Activated CD4-positive, alpha-beta T cell treated with anti-CD3 and anti-CD28 coated beads, Interleukin-2, Interleukin-6, amounts not matched to agents 100 ng/mL and 50 ng/mL, durations not matched to agents 16 hours and 8 hours (primary cell): ENCODE measurements at places on chromosomes 2 and 18.

GRCh38 chr2:162746310-162746709 is 92.3 kb downstream of the KCNH7 start:
- DNase-seq, result no peak

DNA sequence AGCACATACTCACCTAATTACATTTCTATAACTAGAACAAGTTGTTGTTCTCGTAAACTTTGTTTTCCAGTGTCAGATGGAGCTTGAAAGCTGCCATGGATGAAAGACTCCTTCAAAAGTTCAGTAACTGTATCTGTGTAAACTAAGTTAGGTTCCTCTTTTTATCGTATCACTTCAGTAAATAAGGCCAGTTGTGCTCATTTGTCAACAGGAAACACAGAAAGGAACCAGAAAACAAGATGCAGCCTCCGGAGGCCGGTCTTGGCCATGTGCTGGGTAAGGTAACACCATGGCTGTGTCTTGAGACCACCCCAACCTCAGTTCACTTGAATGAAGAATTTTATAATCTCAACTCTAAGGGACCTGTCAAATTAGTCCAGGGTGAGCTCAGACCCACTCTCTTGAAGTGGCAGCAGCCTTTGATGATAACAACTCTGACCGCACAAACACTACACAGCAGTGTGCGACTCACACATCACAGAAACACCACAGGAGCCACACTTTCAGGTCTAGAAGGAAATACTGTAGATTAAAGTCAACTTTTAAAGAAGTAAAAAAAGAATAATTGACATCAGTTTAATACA is 213.8 kb downstream of the AFF3 start:
- no peak for DNase-seq

DNA sequence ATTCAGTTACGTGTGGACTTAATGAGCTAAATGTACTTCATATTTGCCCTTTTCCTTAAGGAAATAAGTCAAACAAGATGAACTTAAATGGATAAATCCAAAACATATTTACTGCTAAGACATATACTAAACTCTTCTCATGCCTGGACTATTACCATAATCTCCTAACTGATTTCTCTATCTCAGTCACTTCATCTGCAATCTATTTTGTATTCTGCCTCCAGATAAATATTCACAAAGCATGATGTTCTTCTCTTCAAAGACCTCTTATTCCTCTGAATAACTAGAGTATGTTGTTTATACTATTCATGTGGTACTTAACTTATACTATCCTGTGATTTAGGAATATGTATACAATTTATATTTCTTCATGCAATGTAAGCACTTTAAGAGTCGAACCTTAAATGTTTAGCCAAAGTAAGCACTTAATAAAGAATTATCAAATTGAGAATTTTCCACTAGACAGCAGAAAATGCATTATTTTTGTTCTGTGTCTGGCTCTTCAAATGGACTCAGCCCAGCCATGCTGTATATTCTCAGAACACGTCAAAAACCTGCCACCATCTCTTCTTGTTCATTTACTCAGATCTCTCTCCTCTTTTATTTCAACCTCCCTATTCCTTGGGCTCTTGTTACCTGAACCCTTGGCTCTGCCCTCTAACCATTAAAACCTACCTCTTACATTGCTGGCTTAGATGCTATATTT is 79.9 kb upstream of the ARHGAP28 start:
- no peak for DNase-seq

DNA sequence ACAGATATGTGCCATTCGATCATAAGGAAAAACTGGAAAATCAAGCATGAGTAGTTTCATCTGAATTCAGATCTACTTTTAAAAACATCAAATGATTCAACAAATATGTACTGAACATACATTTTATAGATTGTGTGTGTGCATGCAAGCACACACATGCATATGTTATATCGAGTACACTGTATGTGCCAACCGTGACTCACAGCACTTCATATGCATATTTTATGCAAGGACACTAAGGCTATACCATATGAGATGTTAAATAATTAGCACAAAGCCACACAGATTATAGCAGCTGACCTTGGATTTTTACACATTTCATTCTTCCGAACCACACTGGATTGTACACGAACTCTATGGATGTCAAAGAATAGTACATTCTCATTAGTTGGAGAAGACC is 161.2 kb downstream of the DNAH7 start:
- no peak for DNase-seq

DNA sequence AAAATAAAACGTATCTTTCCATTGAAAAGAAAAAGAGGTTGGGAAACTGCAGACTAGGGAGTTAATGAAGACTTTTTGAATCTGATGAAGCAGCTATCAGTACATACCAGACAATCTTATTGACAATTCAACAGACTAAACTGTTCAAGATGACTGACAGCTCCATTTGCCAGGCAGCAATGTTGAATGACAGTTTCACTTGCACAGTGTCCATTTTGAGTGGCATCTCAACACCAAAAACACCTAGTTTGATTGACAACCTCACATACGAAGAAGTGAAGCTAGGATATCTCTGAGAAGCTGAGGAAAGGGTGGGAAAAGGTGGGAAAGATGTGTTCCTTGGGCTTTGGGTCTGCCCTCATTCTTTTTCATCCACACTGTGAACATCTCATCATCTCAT is 315.0 kb upstream of the SYT4 start:
- DNase-seq, result no peak

- DNase-seq, result no peak
Measured at GRCh38 chr2:135890835-135891234, 14.6 kb upstream of the MCM6 start.

- no peak for DNase-seq
Measured at GRCh38 chr2:170869036-170869435, 52.3 kb downstream of the GAD1 start.

DNA sequence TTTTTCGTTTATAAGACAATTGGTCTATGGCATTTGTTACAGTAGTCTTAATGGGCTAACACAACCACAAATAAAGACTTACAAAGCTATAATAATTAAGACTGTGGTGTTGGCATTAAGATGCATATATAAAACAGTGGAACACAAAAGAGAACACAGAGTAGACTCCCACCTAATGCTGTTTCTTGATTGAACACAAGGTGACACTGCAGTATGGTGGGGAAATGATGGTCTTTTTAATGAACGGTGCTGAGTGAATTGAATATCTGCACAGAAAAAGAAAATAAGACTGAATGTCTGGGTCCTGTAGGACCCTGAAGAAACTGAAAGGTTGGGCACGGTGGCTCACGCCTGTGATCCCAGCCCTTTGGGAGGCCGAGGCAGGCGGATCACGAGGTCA is 1136.6 kb upstream of the NXPH2 start:
- no peak for DNase-seq

DNA sequence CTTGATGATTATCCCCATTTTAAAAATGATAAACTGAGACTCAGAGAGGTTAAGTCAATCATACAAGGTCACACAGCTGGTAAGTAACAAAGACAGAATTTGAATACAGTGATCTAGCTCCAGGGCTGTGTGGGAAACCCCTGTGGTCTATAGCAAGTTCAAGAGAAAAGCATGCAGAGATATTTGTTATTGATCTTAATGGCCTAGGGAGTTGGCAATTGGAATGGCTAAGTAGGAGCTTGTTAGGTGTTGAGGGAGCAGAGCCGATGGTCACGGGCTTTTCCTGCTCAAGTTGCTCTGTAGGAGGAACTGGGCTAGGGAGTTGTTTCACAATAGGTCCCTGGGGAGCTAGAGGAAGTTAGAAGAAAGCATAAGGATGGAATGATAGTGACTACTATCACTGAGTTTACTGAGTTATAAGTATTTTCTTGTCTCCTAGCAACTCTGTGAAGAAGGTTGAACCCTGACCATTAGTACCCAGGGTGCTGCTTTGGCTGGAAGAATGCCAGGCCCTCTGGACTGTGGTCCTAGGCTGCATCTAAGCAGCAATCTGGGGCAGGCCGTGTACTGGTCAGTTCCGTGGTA is 30.0 kb downstream of the RNF125 start:
- DNase-seq, result peak; percentile 28

DNA sequence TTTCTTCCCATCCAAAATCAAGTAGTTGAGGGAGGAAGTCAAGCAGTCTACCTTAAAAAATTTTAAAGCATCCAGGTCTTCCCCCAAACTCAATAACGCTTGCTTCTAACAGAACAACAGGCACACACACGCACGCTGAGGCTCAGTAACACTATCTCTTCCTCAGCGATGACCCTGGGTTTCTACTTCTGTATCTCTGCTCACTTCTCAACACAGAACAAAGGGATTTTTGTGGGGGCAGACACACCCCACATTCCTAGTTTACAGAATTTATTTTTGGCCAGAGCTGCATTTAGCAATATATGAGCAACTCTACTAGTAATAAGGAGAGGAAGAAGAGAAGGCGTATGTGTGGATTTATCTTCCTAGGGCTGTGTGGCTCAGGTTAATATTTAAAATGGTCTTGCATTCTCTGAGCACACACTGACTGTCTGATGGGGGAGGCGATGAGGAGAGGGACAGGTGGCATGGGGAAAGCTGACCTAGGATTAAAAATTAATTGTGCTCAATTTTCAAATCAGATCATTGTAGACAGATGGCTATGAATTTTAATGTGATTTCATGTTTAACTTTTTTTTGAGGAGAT is 71.3 kb upstream of the PPM1B start:
- DNase-seq, result no peak

DNA sequence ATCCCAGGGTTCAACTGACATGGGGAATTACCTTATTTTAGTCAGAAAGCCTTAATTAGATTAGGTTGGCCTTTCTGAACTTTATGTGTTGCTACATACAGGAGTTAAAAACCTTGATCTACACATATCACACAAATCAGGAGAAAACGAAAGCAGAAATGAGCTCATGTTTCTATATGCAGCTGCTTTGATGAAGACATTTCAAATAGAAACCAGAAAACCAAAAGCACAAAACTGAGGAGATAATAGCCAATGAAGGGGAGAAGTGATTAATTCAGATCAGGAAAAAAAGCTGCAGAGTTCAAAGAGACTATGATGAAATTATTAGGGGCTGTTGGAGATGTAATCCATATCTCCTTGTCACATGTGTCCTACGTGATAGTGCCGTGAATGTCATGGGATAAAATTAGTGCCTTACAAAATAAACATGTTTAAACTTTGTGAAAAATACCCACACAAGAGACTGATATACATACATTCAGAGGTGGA is 255.0 kb downstream of the CAMKMT start:
- peak; percentile 61 for DNase-seq

DNA sequence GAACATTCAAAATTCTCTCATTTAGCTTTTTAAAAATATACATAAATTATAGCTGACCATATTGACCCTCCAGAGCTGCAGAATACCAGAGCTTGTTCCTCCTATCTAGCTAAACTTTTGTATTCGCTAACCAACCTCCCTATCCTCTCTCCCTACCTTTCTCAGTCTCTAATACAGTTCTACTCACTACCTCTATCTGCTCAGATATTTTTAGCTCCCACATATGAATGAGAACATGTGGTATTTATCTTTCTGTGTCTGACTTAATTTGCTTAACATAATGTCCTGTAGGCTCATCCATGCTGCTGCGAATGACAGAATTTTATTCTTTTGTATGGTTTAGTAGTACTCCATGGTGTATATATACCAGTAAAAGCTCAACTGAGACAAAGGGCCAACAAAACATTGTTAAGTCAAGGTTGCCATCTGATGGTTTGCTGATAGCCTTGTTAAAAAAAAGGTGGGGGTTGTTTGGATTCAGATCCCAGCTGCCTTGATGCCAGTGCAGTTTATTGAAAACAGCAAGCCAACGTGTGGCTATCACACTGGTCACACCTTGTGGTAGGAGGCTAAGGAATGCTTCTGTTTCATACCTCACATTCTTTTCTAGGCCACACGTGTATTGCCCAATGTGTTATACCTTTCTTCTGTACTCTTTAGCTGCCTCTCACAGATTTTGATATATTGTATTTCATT is 101.5 kb downstream of the VWA3B start:
- DNase-seq, result peak; percentile 4
